ENCODE measurements at places on chromosomes 2 and 18. TPM values are rescaled to one million over a fixed set of nuclear protein-coding genes. Genes with fewer than 3 reads are reported as not detected.

The HK2 gene
- total RNA-seq, result 43.1 TPM

The NT5DC4 gene
- total RNA-seq, result 0.83 TPM

The HOXD11 gene
- not detected for total RNA-seq

The CRYGD gene
- not detected for total RNA-seq

The VWC2L gene
- total RNA-seq, result 0.25 TPM

The TLX2 gene
- total RNA-seq, result not detected

- no peak overlapping the region for H3K4me3 ChIP-seq
- H3K27me3 ChIP-seq, result no peaks in the 10 kb centered on the region
- no peaks in the 10 kb centered on the region for H3K36me3 ChIP-seq
Measured at GRCh38 chr2:38146275-38146906, 70.4 kb upstream of the CYP1B1 start.

DNA sequence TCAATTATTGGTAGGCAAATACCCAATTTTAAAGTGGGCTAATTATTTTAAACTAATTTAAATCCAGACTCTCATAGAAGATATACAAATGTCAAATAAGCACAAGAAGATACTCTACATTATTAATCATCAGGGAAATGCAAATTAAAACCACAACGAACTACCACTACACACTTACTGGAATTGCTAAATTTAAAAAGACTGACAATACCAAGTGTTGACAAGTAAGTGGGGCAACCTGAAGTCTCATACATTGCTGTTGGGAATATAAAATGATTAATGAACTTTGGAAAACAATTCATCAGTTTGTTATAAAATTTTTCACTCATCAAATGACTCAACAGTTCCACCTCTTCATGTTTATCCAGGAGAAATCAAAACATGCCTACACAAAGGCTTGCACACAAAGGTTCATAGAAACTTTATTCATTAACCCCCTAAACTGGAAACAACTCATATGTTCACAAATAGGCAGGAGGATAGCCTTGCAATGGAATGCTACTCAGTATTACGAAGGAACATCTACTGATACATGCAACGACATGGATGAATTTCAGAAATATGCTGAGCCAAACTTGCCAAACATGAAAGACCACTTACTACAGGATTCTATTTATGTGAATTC lies 120.8 kb downstream of the MCFD2 start:
- no peak overlapping the region for H3K4me3 ChIP-seq
- no peaks in the 10 kb centered on the region for H3K36me3 ChIP-seq
- no peaks in the 10 kb centered on the region for H3K27me3 ChIP-seq
- no peak for DNase-seq
- no peak overlapping the region for H3K27ac ChIP-seq

DNA sequence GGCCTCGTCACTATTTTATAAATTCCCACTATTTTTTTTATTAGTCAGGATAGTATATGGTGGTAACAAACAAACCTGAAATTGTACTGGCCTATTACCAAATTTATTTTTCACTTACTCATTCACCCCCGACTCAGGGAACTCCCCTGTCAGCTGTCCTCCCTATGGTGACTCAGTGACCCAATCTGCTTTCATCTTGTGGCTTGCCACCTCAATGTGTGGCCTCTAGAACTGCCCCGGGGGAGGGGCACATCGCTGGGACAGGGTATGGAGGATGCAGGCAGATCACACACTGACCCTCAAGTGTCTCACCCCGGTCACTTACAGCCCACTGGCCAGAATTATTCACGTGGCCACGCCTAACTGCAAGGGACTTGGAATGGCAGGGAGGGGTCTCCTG lies 71.6 kb downstream of the ACTR2 start:
- peak overlapping the region; percentile 79 for H3K27ac ChIP-seq
- H3K4me1 ChIP-seq, result peaks cover 7% of the 10 kb centered on the region
- H3K36me3 ChIP-seq, result no peaks in the 10 kb centered on the region
- no peak for DNase-seq
- H3K4me3 ChIP-seq, result no peak overlapping the region

- H3K36me3 ChIP-seq, result no peaks in the 10 kb centered on the region
- DNase-seq, result no peak
- no peaks in the 10 kb centered on the region for H3K27me3 ChIP-seq
- H3K4me3 ChIP-seq, result no peak overlapping the region
Measured at GRCh38 chr2:163637871-163638270, 97.9 kb downstream of the FIGN start.

DNA sequence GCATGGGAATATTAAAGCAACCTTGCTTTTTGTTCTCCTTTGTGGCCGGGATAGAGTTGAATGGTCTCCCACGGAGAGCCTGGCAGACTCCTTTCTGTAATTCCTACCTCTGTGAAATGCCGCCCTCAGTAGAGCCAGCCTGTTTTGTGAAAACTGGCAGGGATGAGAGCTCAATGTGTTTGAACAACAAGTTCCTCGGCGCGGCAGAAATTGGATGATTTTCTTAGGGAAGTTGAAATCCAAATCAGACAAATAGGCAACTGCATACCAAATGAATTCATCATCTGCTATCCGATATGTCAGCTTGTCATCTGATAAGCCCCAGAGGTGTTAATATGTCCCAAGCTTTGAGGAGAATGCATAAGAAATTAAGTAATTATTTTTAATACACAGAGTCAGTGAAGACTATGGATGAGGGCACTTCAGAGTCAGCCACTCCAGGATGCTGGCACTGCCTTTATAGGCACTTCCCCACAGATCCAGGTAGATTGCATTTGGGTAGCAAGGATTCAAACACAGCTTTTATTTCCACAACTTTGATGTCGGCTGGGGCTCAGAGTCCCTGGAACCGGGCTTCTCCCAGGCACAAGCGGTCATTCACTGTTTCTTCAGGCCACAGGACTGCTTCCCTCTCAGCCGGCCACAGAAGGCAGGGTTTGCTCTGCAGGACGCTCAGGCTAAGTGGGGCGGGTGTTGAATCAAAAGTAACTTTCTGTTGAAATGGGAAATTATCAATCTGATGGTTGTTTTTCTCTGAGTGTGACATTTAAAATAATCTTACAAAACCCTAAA lies 82.8 kb upstream of the REV1 start:
- H3K4me3 ChIP-seq, result no peak overlapping the region
- H3K27me3 ChIP-seq, result no peaks in the 10 kb centered on the region
- H3K27ac ChIP-seq, result no peak overlapping the region

DNA sequence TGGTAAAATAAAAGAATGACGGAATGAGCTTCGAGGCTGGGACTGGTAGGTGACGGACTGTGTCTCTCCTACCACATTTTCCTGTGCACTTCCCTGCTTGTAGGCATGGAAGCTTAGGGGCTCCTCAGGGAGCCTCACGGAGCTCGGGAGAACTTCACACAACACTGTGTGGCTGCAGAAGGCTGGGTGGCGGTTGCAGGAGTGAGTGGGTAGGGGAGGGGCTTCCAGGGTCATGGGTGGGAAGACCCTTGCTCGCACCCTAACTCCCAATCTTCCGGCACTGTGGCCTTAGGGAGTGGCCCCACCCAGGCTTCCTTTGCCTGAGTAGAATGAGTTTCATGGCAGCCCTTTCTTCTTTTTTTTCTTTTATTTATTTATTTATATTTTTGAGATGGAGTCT lies 128.6 kb downstream of the INHBB start:
- peaks cover 16% of the 10 kb centered on the region for H3K4me1 ChIP-seq
- no peaks in the 10 kb centered on the region for H3K27me3 ChIP-seq
- H3K4me3 ChIP-seq, result no peak overlapping the region
- no peaks in the 10 kb centered on the region for H3K36me3 ChIP-seq

GRCh38 chr2:126463892-126464674 lies 191.9 kb upstream of the GYPC start:
- no peak overlapping the region for H3K27ac ChIP-seq
- H3K4me1 ChIP-seq, result no peaks in the 10 kb centered on the region
- H3K27me3 ChIP-seq, result no peaks in the 10 kb centered on the region
- no peak overlapping the region for H3K4me3 ChIP-seq
- no peak for DNase-seq
- H3K36me3 ChIP-seq, result no peaks in the 10 kb centered on the region

GRCh38 chr2:9373047-9373446 lies 50.3 kb downstream of the ITGB1BP1 start:
- no peak for DNase-seq
- peaks cover 9% of the 10 kb centered on the region for H3K4me1 ChIP-seq
- H3K4me3 ChIP-seq, result no peak overlapping the region
- H3K27me3 ChIP-seq, result no peaks in the 10 kb centered on the region

GRCh38 chr18:3688690-3689089 lies 238.7 kb downstream of the TGIF1 start:
- no peak overlapping the region for H3K27ac ChIP-seq
- H3K4me3 ChIP-seq, result no peak overlapping the region
- peak; percentile 56 for DNase-seq
- H3K36me3 ChIP-seq, result no peaks in the 10 kb centered on the region

DNA sequence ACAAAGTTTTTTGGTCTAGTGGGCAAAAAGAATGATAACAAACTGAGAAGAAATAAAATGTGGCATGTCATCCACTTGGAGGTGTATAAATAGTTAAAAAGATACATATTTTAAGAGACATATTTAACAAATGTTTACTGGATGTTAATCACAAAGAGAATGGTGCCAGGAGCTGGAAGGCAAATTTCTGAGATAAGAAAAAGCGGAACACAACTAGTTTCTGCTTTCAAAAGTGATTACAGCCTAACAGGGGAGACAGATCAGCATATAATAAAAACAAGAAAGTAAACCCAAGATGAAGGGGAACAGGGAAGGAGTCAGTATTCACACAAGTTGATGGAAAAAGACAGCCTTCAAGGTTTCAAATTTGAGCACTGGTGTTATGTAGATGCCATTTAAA lies 91.3 kb downstream of the OLA1 start:
- no peaks in the 10 kb centered on the region for H3K4me1 ChIP-seq
- no peak for DNase-seq
- no peak overlapping the region for H3K27ac ChIP-seq
- H3K4me3 ChIP-seq, result no peak overlapping the region
- H3K27me3 ChIP-seq, result no peaks in the 10 kb centered on the region

DNA sequence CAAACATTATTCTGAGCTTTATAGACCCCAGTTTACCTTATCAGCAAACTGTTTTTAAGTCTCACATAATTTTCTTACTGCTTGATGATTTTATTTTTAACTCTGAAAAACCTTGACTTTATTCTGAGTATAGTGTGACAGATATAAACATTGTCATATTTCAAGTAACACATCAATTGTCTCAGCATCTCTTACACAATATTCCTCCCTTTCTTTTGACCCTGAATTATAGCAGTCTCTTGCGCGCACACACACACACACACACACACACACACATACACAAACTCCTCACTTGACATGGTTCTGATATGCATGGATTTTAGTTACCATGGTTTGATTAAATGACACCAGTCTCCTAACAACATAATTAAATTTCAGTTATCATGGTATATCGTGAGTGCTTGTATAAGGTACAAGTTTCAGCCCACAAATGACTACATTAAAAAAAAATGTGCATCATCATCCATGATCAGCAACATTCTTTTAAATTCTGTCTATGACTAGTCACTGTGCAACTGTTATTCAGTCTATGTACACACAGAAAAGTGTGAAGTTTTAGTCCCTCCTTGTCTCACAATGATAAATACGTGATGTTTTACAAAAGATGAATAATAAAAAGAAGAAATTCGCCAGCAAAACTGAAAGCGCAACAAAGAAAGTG lies 39.5 kb upstream of the TACR1 start:
- H3K36me3 ChIP-seq, result no peaks in the 10 kb centered on the region
- H3K27me3 ChIP-seq, result no peaks in the 10 kb centered on the region
- H3K4me1 ChIP-seq, result no peaks in the 10 kb centered on the region
- no peak overlapping the region for H3K4me3 ChIP-seq
- H3K27ac ChIP-seq, result no peak overlapping the region

- no peak overlapping the region for H3K27ac ChIP-seq
- peak; percentile 68 for DNase-seq
- H3K36me3 ChIP-seq, result no peaks in the 10 kb centered on the region
- no peak overlapping the region for H3K4me3 ChIP-seq
- H3K27me3 ChIP-seq, result no peaks in the 10 kb centered on the region
Measured at GRCh38 chr2:138640921-138641676, 139.1 kb downstream of the NXPH2 start.

- DNase-seq, result no peak
- H3K4me3 ChIP-seq, result no peak overlapping the region
- H3K36me3 ChIP-seq, result no peaks in the 10 kb centered on the region
- H3K27me3 ChIP-seq, result no peaks in the 10 kb centered on the region
- no peak overlapping the region for H3K27ac ChIP-seq
Measured at GRCh38 chr2:10720947-10721395, 459 bp upstream of the ATP6V1C2 start.

DNA sequence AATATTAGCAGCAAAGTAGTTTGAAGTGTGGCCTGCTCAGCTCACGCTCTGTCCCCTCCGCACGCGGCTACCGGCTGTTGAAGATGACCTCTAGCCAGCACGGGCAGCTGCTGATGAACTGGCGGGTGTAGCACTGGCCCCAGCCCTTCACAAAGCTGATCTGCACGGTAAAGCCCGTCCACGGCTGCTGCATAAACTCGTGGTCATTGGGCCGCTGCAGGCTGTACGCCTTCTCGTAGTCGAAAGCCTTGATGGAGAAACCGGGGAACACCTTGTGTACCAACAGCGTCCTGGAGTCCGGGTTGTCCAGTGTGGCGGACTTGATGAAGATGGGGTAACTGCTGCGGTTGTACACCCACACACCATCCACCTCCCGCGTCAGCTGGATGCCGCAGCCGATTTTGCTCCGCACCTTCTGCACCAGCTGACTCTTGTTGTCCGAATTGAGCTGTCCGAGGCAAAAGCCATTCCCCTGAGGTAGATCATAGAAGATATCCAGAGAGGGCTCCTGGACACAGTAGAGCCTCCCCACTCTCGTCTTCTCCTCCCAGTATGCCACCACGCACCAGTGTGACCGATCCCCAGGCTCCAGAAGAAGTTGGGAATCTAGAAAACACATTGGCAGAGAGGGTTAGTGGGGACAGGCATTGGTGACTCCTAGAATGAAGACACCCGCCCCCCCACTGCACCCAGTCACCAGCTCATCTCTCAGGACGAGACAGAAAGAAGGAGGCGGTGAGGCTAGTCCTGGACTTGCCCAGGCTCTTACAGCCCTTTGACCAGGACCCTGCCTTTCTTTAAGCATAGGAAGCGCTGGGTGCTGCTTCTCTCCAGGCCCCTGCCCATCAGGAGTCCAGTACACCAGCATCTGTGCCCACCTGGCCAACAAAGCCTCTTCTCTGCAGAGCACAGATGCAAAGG lies 29.2 kb downstream of the SMAD7 start:
- DNase-seq, result no peak
- peaks cover 40% of the 10 kb centered on the region for H3K4me1 ChIP-seq
- peak overlapping the region; percentile 77 for H3K27ac ChIP-seq

GRCh38 chr2:224147174-224147573 lies 108.1 kb upstream of the SERPINE2 start:
- H3K27me3 ChIP-seq, result no peaks in the 10 kb centered on the region
- no peaks in the 10 kb centered on the region for H3K4me1 ChIP-seq
- no peak overlapping the region for H3K4me3 ChIP-seq

- DNase-seq, result no peak
- H3K36me3 ChIP-seq, result peaks cover 23% of the 10 kb centered on the region
- H3K4me1 ChIP-seq, result peaks cover 28% of the 10 kb centered on the region
- H3K27me3 ChIP-seq, result no peaks in the 10 kb centered on the region
- H3K27ac ChIP-seq, result peak overlapping the region; percentile 98
- peak overlapping the region; percentile 81 for H3K4me3 ChIP-seq
Measured at GRCh38 chr2:240586919-240587800, 626 bp downstream of the CAPN10 start.

GRCh38 chr2:65161551-65162100 lies 31.7 kb upstream of the RAB1A start:
- H3K27ac ChIP-seq, result no peak overlapping the region
- no peak for DNase-seq
- no peaks in the 10 kb centered on the region for H3K36me3 ChIP-seq
- H3K4me3 ChIP-seq, result no peak overlapping the region
- no peaks in the 10 kb centered on the region for H3K4me1 ChIP-seq

GRCh38 chr2:127698553-127699355 lies 2.5 kb upstream of the SFT2D3 start:
- H3K4me3 ChIP-seq, result no peak overlapping the region
- H3K36me3 ChIP-seq, result no peaks in the 10 kb centered on the region
- H3K27ac ChIP-seq, result no peak overlapping the region
- H3K27me3 ChIP-seq, result no peaks in the 10 kb centered on the region
- peaks cover 15% of the 10 kb centered on the region for H3K4me1 ChIP-seq
- DNase-seq, result no peak

Data from lung (tissue), 17 donors.